HL-60 (cell line): ENCODE measurements at places on chromosomes 2 and 18.

- no peak for DNase-seq
Observed at GRCh38 chr2:197249381-197250083, 61.0 kb downstream of the ANKRD44 start.

GRCh38 chr18:55523001-55523400 lies 65.0 kb downstream of the TCF4 start:
- no peak for DNase-seq

DNA sequence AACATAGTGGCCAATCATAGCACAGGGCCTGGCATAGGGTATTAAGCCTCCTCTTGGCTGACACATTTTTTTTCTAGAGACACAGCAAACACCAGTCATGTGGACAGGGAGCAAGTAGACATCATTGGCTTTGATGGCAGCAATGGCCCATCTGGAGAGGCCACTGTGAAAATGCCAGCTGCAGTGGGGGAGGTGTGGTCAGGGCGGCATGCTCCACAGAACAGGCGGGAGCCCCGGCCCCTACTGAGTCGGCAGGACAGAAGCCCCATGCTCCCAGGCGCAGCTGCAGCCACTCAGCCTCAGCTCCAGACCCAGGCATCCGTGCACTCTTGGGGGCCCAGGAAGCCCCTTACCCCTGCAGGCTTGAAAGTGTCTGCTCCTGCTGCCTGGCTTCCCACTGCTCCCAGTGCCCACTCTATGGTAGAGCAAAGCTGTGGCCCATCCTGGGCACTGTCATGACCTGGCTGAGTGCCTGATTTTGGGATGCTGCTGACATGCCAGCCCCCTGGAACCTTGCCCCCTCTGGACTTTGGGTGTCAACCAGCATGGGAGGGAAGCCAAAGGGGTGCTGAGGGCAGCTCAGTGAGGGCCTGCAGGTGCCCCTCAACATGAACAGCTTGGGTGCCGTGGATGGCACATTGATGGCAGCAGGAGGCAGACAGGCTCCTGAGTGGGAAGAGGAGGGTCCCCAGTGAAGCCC lies 23.3 kb upstream of the UBE2F start:
- no peak for DNase-seq

DNA sequence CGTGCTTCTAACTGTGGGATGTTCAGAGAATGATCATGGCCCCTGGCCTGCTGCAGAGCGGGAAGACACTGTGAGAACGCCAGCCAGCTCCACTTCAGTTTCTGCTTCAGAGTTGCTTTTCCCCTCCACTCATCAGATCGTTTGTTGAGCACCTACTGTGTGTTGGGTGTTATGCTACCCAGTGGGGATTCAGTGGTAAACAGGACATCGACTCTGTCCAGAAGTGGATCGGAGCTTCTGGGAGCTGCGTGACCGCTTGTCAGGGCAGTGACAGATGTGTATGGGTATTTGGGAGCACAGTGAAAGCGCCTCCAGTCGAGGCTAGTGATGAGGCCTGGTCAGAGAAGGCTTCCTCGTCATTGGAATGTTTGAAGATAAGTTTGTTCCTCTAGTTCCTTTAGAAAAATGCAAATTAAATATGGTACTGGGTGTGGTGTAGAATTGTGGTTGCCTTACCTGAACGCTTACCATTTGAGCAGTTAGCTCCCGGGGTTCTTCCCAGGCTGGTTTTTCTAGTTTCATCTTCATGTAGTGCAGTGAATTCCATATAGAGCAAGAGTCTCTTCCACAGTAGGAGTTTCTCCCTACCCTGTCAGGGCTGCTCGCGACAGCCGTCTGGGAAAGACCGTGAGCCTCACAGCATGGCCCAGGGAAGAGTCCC lies 2.8 kb downstream of the RAB12 start:
- DNase-seq: no peak

GRCh38 chr2:86783615-86784339 lies 6.9 kb downstream of the CD8A start:
- no peak for DNase-seq
